ENCODE measurements at places on chromosomes 3 and 15.

DNA sequence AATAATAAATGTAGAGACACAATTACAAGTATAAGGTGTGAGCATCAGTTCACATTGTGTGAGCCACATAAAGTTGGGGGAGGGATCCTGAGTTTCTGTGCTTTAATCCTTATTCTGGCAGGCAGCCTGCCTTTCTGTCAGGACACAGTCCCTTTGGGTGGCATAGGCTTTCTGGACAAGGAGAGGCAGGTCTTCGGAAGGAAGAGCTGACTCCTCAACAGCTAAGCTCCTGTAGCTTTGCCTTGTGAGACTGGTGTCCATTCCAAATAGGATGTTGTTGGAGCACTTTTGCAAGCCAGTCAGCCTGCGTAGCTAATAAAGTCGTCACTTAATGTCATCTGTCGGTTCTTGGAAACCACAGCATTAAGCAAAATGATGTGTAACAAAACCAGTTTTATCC is 151.9 kb upstream of the MCTP2 start:
- no peak for DNase-seq

GRCh38 chr15:43274136-43274535 is 7.4 kb upstream of the TGM5 start:
- DNase-seq, result no peak

DNA sequence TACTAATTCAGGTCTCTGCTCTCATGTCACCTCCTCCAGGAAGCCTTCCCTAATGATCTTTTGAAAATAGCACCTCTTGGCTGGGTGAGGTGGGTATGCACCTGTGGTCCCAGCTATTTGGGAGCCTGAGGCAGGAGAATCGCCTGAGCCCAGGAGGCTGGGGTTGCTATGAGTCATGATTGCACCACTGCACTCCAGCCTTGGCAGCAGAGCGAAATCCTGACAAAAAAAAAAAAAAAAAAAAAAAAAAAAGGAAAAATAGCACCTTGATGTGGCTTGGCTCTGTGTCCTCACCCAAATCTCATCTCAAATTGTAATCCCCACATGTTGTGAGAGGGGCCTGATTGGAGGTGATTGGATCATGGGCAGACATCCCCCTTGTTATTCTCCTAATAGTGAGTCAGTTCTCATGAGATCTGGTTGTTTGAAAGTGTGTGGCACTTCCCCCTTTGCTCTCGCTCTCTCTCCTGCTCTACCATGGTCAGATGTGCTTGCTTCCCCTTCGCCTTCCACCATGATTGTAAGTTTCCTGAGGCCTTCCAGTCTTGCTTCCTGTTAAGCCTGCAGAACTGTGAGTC is 11.2 kb upstream of the RNU6-1 start:
- DNase-seq, result no peak

DNA sequence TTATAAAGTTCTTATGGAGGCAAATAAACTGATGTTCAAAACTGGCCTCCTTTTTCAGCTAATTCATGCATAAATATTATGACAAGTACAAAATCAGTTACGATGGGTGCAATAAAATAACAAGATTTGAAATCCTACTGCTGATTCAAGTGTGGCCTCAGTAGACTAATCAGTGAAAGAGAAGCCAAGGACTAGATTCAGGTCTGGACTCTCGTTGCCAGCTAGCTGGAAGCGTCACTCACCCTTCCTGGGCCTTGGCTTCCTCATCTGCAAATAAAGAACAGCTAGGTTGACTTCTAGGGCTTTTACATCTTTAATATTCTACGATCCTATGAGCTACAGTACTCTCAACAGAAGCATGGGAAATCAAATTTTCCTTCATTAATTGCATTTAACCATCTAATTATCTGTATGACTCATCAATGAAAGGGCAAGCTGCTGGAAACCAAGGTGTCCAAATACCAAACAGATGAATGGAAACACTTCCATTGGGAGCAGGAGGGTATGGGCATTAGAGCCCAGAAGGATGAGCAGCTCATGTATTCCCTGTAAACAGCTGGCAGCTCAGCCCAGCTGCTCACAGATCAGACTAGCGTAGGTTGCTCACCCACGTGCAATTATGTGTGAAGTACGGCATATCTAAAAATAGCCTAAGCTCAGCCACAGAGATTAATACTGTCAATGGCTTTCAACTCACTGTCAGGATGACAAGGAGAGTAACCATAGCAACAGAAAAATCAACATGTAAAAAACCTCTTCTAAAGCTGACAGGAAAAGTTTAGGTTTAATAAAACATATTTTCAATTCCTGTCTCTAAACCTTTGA is 294.8 kb downstream of the PLCL2 start:
- no peak for DNase-seq

DNA sequence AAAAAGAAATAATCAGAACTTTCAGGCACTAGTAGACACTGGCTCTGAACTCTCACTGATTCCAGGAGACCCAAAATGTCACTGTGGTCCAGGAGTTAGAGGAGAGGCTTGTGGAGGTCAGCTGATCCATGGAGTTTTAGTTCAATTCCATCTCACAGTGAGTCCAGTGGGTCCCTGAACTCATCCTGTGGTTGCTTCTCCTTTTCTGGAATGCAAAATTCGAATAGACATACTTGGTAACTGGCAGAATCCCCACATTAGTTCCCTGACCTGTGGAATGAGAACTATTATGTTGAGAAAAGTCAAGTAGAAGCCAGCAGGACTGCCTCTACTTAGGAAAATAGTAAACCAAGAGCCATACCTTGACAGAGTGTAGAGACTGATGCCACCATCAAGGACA is 87.3 kb upstream of the OXTR start:
- DNase-seq, result no peak

- DNase-seq, result no peak
Observed at GRCh38 chr3:149449182-149449581, 25.3 kb upstream of the TM4SF4 start.

- DNase-seq, result no peak
Observed at GRCh38 chr15:24899367-24899766, 55.4 kb upstream of the SNRPN start.

- no peak for DNase-seq
Observed at GRCh38 chr3:64489361-64490044, 198.3 kb downstream of the ADAMTS9 start.

DNA sequence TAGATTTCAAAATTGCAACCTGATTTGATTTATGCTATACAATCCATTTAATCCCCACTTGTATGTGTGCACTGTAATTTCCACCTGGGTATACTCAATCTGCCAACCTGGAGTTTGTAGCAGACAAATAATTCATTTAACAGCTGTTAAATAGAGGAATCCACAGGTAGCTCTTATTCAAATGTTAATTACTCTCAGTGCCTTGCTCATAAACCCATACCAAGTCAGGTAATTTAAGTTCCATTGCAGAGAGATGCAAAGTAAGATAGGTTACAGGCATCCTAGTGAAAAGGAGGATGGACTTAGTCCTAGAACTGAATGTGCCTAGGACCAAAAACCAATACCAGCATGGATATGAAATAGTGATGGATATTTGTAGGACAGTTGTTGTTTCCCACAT is 674.2 kb downstream of the TBL1XR1 start:
- no peak for DNase-seq

- peak; percentile 80 for DNase-seq
Observed at GRCh38 chr3:194687638-194688199, 2.0 kb downstream of the FAM43A start.

DNA sequence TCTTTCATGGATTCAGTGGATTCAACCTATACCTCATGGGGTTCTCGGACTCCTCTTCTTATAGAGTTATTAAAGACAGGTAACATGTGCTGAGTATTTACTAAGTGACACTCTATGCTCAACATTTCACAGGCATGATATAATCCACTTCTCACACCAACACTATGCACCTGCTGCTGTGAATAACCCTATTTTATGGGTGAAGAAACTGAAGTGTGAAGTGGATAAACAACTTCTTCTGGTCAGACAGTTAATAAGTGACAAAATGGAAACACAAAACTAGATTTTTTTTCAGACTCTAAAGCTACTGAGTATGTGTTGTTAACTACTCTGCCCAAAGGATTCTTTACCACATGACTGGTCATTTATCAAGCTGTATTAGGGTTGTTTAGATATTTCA is 403.5 kb downstream of the DIPK2A start:
- DNase-seq, result no peak

- no peak for DNase-seq
Observed at GRCh38 chr15:77014132-77015081, 19.5 kb downstream of the PSTPIP1 start.

DNA sequence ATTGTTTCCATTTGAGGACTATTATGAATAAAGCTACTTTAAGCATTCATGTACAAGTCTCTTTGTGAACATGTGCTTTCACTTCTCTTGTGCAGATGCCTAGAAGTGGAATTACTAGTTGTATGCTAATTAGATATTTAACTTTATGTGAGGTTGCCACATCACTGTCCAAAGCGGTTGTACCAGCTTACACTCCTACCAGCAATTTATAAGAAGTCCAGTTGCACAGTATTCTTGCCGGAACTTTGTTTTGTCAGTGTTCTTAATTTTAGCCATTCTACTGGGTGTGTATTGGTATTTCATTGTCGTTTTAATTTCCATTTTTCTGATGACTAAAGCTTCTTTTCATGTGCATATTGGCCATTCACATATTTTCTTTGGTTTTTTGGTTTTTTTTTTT is 29.1 kb downstream of the SEMA3G start:
- no peak for DNase-seq

- no peak for DNase-seq
Observed at GRCh38 chr15:63763476-63764123, 70.1 kb downstream of the HERC1 start.

GRCh38 chr3:5138214-5138981 is 16.3 kb downstream of the ARL8B start:
- no peak for DNase-seq

DNA sequence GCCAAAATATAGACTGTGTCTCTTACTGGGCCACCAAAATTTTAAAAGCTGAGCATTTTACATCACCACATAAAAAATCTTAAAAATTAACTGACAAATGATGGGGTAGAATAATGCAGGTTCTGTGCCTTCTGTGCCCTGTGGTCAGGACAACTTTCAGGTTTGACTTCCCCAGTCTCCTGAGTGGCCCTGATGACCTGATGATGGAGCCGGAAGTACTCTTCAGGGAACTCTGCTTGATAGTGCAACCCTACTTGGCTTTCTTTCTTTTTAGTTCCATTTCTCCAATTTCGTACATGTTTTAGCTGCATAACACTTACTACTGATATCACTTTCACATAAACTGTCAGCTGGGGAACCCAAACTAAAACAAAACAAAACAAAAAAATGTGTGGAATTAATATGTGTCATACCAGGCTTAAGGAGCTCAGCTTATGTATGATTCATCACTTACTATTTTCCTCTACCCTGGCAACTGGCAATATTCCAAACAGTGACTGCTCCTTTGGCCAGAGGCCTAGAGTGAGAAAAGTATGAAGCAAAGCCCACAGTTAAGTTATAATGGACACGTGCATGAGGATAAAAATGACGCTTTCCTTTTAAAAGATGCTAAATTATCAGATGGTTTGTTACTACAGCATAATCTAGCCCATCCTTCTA is 194.3 kb downstream of the BCHE start:
- no peak for DNase-seq

GRCh38 chr15:42065468-42065867 is 28.9 kb downstream of the PLA2G4D start:
- DNase-seq, result no peak

DNA sequence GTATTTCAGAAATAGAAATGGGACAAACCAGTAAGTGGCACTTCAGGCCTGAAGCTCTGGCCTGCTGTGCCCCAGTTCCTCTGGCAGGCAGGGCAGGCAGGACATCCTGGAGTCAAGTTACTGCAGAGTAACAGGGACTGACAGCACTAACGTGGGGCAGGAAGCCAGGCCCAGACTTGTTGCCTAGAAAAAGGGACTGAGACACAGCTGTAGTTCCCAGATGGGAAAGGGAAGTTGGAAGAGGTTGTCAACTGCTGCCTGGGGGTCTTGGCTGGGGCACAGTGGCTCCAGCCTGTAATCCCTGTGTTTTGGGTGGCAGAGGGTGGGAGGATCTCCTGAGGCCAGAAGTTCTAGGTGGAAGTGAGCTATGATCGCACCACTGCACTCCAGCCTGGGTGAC is 171.9 kb downstream of the FMN1 start:
- DNase-seq, result no peak

- no peak for DNase-seq
Observed at GRCh38 chr3:168859574-168859973, 763.9 kb upstream of the GOLIM4 start.

DNA sequence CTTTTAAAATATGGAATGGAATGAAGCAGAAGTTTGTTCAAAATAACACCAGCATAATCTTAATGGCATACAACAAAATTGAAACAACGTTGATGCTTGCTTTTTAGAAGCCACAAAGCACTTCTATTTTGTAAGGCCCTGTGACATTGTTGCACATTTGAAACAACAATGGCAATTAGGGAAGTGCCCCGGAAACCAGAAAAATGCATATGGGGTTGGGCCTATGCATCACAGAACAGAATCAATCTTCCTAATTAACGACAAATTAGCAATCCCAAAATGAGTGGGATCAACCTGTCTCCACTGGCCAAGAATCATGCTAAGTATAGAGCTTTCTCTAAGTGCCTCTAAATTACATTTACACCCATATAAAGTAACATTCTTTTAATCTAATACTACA is 168.9 kb downstream of the MEIS2 start:
- no peak for DNase-seq

DNA sequence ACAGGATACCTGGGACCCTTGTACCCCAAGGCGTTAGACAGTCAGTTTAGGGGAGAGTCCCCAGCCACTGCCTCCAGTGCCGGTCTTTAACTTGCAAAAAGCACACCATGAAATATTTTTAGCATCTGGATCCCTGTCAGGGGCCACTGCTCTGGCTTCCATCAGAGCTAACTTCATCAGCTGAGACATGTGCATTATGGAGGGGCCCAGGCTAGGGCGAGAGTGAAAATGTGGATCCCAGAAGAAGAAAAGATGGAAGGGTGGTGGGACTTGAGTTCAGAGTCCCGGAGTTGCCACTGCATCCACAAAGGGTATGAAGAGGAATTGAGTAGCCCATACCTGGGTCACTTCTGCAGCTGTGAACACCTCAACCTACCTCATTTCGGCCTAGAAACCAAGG is 23.5 kb upstream of the SPATA12 start:
- DNase-seq, result no peak

DNA sequence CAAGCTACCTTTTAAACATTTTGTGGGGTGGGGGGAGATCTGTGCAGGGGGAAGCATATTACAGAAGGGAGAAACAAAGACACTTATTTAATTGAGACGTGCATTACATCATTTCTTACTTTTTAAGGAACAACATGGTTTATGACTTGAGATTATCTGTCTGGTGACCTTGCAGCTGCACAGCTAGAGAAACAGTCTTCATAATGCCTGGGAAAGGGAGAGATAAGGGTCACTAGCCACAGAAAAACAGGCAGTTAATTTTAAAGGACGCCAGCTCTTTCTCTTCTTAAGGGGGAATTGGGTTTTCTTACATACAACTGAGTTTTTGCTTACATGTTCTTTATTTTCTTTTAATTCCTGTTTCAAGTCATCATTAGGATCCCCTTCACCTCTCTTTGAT is 147.9 kb downstream of the SST start:
- DNase-seq, result no peak

Measured in activated T-cell treated with anti-CD3 and anti-CD28 coated beads, Interleukin-2, amount 50 U/mL, for 1 hour (primary cell).